CD4-positive, alpha-beta memory T cell (primary cell): ENCODE measurements at places on chromosomes 4 and X. TPM values are rescaled to one million over a fixed set of nuclear protein-coding genes. Genes with fewer than 3 reads are reported as not detected.

DNA sequence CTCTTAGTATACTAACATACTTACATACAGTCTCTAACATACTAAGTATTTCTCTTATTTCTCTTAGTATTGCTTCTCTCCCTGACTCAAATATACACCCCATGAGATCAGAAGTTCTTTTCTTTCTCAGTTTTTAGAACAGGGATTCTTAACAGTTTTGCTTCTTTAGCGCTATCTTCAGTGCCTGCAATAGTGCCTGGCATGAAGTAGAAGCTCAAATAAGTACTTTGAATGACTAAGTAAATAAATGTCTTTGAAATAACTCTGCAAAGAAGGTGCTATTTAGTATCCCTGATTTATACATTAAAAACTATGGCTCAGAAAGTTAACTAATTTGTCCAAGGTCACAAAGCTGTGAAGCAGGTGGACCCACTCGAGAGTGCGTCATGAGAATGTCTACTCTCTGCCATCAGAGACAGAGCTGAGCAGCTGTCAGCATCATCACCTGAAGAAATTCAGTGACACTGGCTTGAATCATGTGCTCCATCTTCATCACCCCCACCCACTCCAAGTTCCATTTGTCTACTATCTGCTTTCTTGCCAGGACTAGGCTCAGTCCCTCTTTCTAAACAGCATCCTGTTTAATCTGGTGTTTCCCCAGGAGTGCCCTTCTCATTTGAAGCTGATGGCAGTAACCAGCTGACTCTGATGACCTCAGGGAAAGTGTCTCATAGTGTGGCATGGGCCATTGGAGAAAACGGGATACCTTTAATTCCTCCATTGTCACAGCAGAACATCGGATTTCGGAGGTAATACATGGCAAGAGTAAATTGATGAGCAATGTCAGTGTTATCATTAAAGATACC, 83.1 kb downstream of the CC2D2A start:
- no peak for DNase-seq

DNA sequence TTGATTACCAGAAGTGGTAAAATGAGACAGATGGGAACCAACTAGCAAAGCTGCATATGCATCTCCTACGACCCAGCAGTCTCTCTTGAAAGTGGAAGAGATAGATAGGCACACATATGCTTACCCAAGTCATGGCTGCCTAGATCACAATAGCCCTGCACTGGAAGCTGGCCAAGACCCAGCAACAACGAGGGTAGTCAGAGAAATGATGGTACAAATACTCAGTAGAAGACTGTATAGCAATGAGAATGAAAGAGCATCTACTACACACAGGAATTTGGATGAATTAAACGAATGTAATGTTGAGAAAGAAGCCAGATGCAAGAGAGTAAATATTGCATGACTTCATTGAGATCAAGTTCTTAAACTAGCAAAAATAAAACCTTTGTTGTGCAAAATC, 100.3 kb upstream of the FAT1 start:
- DNase-seq = no peak

DNA sequence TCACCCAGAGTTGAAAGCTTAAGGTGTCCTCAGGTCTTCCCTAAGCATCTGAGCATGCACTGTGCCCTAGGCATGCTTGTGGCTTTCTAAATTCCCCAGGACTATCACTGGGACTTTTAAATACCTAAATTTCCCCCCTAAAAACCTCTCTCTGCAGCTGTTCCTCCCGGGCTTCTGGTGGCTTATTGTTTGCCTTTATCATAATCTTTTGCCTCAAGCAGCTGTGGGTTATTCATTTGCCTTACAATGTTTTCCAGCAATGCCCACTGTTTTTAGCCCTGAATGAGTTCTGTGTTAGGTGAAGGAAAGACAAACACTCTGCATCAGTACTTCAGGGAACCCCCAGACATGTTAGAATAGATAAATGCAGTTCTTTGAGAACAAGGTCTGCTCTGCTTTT, 455.0 kb downstream of the ZIC3 start:
- DNase-seq = no peak

DNA sequence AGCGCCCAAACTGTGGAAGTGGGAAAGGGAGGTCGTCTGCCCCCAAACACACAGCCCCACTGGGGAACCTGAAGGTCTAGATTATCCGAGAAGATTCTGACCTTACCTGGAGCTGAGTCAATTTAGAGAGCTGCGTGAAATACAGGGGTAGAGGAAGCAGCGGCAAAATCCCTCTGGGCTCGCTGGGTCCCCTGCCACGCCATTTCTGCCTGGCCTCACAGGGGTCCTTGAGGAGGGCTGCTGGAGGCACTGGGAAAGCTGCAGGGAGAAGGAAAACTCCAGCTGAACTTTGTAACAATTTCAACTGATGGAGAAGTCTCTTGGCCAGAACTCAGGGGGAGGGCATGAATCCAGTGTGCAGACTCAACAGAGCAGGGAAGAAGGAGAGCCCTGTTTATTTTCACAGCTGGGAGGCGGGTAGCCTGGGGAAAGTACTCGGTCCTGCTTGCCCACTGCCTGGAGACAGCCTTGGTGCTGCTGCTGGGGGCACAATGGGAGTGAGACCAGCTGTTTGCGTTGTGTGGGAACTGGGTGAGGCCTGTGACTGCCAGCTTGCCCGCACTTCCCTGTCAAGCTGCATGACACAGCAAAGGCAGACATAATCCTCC, 93.2 kb upstream of the MAPK10 start:
- DNase-seq = no peak

- DNase-seq = no peak
Measured at GRCh38 chr4:21697583-21697982, 251.0 kb downstream of the KCNIP4 start.

The HMGB3 gene
- 1.3 TPM for polyA plus RNA-seq

The XAGE1A gene
- polyA plus RNA-seq = not detected

The UNC5C gene
- not detected for polyA plus RNA-seq

The STBD1 gene
- 1.2 TPM for polyA plus RNA-seq

The SLAIN2 gene
- 24.2 TPM for polyA plus RNA-seq
